ENCODE measurements at places on chromosomes 16 and 17.

GRCh38 chr17:38898812-38899348, 26.5 kb upstream of the LASP1NB start:
- peak; percentile 85 for DNase-seq

- no peak for DNase-seq
Measured at GRCh38 chr16:28569968-28570752, 16.4 kb downstream of the SGF29 start.

- no peak for DNase-seq
Measured at GRCh38 chr17:14471052-14471451, 170.2 kb downstream of the HS3ST3B1 start.

GRCh38 chr16:30896261-30896888, at the start of gene CTF1:
Gene CTF1, plus strand, starts transcription at chr16:30896614. Its CDS starts 30 bp downstream, at chr16:30896644.
- DNase-seq = no peak

DNA sequence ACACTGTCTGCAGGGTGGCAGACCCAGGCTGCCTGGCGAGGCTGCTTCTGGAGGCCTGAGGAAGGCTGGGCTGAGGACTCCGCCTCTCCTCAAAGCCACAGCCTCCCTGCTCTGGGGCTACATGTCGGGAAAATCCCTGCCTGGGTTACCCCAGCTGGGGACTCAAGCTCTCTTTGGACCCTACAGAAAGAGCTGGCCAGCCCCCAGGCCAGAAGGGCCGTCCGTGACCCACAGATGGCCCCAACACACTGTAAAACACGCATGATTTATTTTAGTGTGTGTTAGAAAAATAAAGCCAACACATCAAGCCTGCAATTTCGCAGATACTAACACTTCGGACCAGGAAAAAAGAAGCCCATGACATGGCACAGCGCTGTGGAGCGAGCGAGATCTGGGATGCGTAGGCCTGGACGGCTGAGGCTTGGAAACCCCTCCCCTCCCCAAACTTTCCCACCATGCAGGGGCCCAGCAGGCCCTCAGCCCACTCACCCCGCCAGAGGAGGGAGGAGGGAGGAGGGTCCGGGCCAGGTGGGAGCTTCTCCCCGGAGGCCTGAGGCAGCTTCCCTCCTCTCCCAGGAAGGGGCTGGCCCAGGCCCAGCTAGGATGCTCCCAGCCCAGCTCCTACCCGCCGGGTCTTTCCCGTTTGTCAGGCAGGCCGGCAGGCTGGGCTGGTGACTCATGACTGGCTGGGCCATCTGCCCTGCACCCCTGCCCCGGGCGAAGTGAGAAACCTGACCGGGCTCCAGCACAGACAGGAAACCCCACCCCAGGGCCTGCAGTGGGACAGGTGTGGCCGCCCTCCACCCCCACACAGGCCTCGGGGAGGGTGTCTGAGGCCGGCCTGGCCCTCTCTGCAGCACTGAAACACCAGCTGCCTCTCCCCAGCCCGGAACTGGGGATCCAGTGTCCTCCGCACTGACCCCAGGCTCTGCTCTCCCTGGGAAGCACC, 34.1 kb upstream of the SLC38A10 start:
- no peak for DNase-seq

DNA sequence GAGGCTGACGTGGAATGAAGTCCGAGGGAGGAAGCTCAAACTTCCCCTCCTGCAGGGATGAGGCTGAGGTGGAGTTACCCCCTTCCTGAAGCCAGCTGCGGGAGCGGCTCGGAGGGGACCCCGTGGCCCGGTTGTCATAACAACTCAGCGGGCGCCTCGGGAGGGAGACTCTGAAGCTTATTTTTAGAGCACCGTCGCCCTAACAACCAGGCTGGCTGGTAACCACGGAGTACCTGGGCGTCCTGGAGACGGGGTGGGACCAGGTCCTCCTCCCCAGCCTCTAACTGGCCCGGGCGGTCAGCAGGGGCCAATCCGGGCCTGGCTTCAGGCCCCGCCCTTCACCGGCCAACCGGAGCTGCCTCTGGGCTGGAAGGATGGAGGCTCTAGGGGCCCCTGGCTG, 27.7 kb downstream of the NECAB2 start:
- no peak for DNase-seq

GRCh38 chr17:29179232-29180033, 765 bp downstream of the MYO18A start:
- no peak for DNase-seq

GRCh38 chr16:4261557-4262172, 11.2 kb downstream of the TFAP4 start:
- peak; percentile 52 for DNase-seq

DNA sequence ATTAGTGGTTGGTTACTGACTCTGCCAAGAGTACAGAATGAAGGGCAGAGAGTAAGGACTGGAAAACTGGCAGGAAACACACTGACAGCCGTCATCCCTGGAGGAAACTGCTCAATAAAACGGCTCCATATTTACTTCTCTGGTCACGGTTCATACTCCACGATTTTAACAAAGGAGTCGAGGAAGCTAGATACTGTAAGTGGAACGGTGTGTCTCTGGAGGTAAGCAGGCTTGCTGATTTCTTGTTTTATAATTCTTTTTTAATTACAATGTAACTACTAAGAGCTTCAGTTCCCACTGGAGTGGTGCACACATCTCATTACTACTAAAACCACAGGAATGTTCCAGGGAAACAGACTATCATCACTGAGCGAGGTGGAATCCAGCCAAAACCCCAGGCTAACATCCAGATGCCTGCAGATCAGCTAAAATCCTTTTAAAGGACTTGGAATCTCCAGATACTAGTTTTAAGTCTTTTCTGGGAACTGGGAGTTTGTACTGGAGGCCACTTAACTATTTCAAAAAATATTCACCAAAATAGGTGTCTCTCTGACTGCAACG, 17.8 kb downstream of the SERPINF1 start:
- no peak for DNase-seq

- no peak for DNase-seq
Measured at GRCh38 chr17:74217888-74218287, 4.5 kb downstream of the TTYH2 start.

- no peak for DNase-seq
Measured at GRCh38 chr17:72569148-72569946, 448.5 kb downstream of the SOX9 start.

GRCh38 chr17:28381141-28381825, 9.8 kb downstream of the SARM1 start:
- peak; percentile 35 for DNase-seq

GRCh38 chr16:31253642-31254045, 6.1 kb upstream of the ITGAM start:
- DNase-seq = peak; percentile 9

DNA sequence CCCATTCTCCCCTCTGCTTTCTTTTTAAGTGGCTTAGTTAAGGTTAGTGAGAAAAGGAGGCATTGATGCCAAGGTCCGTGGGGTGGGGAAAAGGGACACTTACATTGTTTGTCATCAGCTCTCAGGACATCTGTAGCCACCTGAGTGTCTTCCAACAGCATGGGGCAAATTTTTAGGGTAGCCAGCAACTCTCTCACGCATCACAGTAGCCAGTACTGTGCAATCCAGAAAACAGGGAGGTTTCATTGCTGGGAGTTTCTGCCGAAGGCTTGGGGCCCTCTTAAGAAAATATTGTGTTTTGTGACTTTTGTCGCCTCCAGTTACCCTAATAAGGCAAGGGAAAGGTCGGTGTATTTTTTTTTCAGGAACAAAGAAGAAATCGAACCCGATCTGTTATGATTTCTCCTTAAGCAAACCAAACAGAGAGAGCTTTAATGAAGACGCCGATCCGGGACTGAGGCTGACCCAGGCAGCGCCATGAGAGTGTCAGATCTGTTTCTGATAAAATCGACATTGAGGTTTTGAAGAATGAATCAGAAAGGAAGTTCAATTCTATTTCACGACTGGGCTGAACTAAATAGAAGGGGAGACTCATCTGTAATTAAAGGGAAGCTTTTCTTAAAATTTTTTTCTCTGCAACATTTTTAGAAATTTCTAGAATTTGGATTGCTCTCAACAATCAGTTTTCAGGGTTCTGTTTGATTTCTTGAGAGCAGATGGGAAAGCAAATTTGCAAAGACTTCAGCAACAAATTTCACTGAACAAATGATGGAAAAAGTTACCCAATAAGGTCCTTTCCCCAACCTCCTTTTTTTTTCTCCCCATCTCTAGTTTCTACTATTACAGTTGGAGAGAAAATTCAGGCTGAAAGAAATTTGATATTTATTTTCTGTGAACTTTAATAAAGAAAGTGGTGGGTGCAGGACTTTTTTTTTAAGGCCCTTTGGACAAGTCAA, 144.7 kb upstream of the IRX3 start:
- no peak for DNase-seq

- no peak for DNase-seq
Measured at GRCh38 chr16:27786221-27786922, 236.4 kb downstream of the KATNIP start.

DNA sequence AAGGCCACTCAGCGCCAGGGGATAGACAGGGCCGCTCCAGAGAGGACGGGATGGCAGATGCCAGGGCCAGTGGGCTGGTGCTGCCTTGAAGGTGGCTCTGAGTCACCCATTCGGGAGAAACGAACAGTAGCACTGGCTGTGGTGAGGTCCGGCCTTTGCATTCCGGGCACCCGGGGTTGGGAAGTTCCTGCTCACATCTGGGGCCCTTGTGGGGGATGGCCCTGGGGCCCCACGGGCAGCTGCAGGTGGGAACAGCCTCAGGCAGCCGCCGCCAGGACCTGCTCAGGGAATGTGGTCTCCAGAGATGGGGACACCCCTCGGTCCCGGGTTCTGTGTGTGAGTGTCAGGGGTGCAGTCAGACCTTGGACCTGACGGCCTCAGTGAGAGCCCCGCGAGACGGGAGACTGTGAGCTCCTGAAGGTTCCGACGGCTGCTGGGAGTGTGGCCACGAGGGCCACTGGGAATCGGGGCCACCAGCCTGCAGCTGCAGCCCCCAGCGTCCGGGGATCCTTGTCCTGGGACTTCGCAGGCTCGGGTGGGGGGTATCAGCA, 1.4 kb downstream of the CBFA2T3 start:
- no peak for DNase-seq

DNA sequence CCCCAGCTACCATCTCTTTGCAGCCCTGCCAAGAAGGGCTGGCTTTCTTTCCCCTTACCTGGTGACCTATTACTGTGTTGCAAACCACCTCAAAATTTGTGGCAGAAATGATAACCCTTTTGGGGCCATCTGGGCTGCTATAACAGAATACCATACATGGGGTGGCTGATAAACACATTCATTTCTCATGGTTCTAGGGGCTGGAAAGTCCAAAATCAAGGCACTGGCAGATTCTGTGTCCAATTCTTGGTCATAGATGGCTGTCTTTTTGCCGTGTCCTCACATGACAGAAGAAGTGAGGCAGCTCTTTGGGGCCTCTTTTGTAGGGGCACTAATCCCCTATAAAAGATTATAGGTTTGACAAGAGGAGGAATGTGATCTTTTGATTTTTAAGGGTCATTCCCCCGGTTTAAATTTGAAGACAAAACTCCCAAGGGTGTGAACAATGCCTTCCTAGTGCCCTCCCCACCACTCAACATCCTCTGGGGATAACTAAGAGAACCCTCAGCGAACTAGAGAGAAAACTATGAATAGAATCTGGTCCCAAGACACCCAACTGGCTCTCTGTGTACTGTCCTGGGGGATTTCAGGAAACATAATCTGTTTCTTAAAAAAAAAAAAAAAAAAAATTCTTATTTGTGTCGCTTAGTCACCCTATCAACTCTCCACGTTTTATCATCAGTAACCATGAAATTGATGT, 1.7 kb upstream of the METTL22 start:
- no peak for DNase-seq

DNA sequence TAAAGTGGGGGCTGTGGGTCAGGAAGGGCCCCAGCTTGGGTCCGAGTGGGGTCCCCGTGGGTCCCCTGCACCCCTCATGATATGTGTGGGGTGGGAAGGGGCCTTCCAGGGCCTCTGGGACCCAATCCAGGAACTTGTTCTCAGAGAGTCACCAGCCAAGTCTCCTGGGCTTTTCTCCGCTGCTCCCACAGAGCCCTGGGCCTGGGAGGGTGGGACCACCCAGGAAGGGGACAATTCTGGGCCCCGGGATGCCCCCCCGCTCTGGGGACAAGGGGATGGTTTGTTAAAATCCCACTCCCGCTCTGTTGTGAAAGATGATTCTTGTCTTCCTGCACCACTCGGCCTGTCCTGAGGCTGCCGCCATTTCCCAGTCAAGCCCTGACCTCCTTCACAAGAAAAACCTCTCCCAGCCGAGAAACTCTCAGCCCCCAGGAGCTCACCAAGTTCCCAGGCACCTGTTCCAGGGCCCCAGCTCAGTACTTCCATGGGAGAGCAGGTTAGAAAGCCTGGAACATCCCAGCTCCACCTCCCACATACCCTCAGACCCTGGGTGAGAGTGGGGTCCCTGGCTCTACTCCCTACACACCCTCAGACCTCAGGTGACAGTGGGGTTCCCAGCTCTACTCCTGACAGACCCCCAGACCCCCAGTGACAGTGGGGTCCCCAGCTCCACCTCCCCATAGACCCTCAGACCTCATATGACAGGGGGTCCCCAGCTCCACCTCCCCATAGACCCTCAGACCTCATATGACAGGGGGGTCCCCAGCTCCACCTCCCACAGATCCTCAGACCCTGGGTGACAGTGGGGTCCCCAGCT, 75.1 kb downstream of the METRNL start:
- no peak for DNase-seq

GRCh38 chr17:73934696-73935095, 268.8 kb upstream of the RPL38 start:
- DNase-seq = no peak

GRCh38 chr16:56874800-56875199, 9.8 kb downstream of the SLC12A3 start:
- DNase-seq = no peak

DNA sequence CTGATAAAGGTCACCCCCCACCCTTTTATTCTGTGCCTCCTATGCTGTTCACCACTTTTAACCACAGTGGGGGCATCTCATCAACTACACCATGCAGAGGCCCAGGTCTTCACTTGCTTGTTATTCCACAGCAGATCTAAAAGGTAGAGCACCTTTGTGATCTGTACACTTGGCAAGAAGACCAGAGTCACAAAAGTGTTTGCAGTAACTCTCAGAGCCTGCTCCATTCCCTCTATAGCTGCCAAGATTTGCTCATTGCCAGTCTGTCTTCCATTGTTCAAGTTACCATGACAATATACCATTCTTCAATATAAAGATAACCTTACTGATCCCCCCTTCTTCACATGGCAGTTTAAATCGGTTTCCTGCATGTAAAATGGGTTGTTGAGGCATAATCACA, 180.0 kb downstream of the TOX3 start:
- no peak for DNase-seq

- DNase-seq = no peak
Measured at GRCh38 chr17:53061446-53061845, 761.3 kb upstream of the KIF2B start.

- DNase-seq = no peak
Measured at GRCh38 chr16:29321585-29321984, 84.9 kb downstream of the NPIPB11 start.

All from stimulated activated CD4-positive, alpha-beta T cell treated with anti-CD3 and anti-CD28 coated beads, Interleukin-4, amount 100 ng/mL, for 1 hour (primary cell).